ENCODE measurements at places on chromosomes 16 and 17. TPM values are rescaled to one million over a fixed set of nuclear protein-coding genes. Genes with fewer than 3 reads are reported as not detected.

GRCh38 chr16:2157480-2158261 is 2.1 kb downstream of the TRAF7 start:
- peak; percentile 59 for DNase-seq

CHST6 gene
- total RNA-seq = not detected

MT1E gene
- total RNA-seq = 704 TPM

- no peak for DNase-seq
These were observed 13.4 kb downstream of the ITGAL start for GRCh38 chr16:30485818-30486436.

DNA sequence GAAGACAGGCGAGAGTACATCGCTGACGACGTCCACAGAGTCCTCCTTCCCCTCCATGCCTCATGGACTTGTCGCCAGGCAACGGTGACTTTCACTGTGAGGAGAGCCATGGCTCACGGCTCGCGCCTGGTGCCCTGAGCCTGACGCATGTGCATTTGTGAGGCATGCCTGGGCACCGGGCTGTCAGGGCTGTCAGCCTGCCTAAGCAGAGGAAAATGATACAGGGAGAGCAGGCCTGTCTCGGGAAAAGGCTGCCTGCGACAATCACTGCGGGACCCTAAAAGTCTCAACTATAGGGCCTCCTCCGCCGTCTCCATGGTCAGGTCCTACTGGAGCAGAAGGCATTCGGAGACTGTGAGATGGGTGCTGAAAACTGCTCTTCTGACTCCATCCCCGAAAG is 135.5 kb upstream of the WSB1 start:
- no peak for DNase-seq

SLC35B1 gene
- total RNA-seq = 48.1 TPM

COG4 gene
- total RNA-seq = 29.4 TPM

TMEM238L gene
- total RNA-seq = 72.4 TPM

- DNase-seq = no peak
These were observed 16.6 kb downstream of the NUDT7 start for GRCh38 chr16:77738706-77739558.

DNA sequence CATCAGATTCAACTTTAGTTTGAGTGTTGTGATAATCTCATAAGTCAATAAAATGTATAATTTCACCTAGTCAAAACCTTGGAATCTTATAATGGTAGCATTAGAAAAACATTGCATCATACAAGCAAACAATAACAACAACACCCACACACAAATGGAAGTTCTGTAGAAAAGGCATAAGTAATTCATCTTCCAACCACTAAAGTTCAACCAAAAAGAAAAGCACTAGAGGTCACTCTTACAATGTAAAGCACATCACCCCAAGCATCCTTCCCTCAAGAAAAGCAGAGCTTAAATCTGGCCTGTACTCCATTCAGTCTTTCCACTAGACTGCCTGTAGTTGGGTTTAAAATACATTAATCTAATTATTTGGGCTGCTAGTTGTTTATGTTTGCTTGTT is 1.8 kb downstream of the CNTNAP4 start:
- peak; percentile 54 for DNase-seq

NOS2 gene
- not detected for total RNA-seq

DNA sequence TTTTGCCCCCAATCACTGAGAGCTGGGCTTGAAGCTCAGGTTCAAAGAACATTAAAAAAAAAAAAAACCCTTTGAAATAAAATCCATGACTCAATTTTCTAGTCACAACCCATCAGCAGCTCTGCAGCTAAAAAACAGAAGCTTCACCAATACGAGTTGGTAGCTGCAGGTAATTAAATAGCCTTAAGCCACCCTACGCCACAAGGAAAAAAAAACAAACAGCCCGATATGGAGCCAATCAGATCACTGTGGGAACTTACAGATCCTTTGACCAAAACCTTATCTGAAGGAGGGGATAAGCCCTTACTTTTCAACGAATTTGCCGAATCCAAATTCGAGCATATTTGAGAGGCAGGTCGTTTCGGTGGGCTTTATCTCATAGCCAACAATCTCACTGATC is 69.3 kb downstream of the DNAH3 start:
- DNase-seq = no peak

HOXB4 gene
- total RNA-seq = 5.1 TPM

GRCh38 chr16:30112197-30113030 is 923 bp downstream of the GDPD3 start:
- peak; percentile 66 for DNase-seq

DNA sequence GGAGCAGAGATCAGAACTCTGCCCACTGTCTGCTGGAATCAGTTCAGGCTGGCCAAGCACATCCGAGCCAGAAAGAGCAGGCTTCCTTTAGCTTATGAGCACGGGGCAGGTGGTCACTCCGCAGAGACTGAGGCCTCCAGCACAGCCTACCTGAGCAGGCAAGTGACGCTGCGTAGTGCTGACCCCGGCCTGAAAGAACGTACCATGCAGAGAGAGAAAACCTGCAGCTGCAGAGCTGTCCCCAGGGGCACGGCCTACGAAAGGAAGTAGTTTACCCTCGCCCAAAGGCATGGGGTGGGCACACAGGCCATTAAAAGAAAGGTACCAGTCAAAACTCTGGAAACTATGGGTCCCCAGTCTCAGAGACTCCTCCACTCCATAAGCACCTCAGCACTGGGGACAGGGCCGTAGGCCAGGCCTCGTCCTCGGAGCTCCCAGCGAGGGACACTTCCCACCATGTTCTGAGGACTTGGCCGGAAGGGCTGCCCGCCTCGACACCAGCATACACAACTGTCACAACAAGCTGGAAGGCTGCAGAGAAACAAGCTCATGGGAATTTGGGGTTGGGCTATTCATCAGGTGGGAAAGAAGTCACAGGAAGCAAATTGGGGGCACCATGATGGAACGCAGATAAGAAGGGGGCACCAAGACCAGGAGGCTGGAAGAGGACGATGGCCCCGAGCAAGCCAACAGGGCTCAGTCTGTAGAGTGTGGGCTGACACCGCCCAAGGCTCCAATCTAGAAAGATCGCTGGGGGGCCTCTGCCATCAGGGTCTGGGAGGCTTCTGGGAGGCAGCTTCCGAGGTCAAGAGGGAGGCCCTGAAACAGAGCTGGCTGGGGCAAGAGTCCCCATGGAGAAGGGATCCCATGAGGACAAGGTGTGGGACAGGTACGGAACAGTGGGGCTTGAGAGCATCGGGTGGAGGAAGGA is 21.2 kb downstream of the MEAK7 start:
- no peak for DNase-seq

AP1G1 gene
- total RNA-seq = 174 TPM

GRCh38 chr16:81489547-81490267 is 45.1 kb downstream of the CMIP start:
- no peak for DNase-seq

ZNF207 gene
- 132 TPM for total RNA-seq

DNA sequence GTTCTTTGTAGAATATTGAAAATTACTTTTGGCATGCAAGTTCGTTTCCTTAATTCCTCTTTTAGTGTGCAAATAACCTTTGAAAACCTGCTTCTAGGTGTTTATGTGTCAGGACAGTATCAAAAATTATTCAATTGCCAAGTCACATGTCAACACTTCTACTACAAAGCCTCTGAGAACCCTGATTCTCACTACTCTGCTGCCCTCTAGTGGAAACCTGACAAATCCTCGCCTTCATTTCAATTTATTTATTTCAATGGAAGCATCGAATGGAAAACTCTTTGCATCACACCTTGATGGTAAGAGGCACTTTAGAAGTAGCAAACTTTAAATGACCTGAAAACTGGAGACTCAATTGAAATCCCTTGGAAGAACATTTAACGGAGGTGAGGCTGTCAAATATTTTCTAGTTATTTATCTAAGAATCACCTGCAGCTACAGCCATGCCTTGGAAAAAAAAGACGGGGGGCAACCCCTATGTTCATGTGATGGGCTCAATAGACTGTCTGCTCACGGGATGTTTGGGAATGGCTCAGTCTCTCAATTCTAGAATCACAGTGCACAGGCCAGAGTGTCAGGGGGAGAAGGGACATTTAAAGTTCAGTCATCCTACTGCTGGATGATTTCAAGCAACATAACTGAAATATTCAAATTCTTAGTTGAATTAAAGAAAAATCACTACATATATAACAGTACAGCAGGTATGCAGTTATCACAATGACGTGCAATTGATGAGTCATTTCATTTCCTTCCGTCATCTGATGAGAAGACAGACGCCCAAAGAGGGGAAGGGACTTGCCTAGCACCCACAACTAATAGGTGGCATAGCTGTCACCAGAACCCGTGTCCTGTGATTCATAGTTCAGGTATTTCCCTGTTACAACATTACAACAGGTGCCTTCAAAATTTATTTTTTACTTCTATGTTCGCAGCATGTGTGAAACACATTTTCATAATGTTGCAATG is 563.9 kb downstream of the TOX3 start:
- DNase-seq = peak; percentile 52

DNA sequence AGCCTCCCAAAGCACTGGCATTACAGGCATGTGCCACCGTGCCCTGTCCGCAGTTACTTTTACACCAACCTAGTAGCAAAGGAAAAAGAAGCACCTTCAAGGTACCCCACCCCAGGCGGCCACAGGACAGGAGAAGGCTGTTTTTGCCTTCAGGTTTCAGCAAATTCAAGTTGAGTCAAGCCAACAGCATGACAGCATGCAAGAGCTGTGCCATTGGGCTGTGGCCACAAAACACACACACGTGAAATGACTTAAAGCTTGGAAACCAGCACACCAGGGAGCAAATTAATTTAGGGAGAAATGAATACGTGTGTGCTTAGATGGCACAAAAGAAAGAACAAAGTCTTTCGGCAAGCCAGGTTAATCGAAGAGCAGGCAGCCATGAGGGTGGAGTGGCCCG is 39.7 kb downstream of the ERCC4 start:
- DNase-seq = no peak

DNAJA2 gene
- 80.6 TPM for total RNA-seq

COPZ2 gene
- total RNA-seq = 6.8 TPM

- no peak for DNase-seq
These were observed 4.8 kb downstream of the TNP2 start for GRCh38 chr16:11264155-11264832.

DNA sequence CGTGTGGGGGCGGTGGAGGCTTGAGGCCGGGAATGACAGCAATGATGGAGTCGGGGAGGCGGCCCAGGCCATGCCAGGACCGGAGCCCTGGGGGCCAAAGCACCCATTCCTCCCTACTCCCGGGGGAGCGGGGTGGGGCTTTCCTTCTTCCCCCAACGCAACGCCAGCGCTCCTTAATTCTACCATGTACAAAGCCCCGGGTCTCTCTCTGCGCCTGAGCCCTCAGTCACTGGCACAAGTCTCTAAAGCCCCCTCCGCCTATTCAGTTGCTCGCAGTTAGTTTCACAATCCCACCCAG is 245 bp upstream of the RNF227 start:
- no peak for DNase-seq

- DNase-seq = peak; percentile 28
These were observed 67.4 kb downstream of the MYO18A start for GRCh38 chr17:29112771-29113295.

DNA sequence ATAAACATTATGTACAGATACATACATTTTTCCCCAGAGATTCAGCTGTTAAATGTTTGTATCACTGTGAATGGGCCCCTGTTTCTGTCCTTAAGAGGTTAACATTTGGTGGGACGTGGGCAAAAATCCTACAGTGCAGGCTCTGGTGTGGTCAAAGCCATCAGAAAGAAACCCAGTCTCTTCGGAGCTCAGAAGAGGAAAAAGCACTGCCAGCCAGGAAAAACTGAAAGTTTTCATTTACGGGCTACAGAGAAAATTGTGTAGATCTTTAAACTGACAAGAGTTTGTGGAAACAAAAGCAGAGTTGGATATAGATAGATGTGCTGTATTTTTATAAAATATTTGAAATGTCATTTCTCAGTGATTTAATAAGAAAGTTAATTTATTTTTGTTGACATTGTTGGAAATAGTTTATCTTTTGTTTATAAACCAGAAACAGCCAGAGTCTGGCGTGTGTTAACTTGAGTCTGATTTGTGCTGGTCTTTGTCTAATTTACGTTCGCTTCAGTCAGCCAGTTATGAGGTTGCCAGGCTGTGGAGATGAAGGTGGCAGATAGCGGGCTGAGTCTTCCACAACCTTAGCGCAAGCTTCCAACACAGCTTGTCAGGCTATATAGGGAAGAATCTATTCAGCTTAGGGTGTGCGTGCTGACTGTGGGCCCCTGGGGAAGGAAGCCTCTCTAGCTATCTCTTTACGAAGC is 9.5 kb upstream of the TEKT3 start:
- DNase-seq = peak; percentile 66

GRCh38 chr16:50635505-50636392 is 45.4 kb downstream of the SNX20 start:
- no peak for DNase-seq

DNA sequence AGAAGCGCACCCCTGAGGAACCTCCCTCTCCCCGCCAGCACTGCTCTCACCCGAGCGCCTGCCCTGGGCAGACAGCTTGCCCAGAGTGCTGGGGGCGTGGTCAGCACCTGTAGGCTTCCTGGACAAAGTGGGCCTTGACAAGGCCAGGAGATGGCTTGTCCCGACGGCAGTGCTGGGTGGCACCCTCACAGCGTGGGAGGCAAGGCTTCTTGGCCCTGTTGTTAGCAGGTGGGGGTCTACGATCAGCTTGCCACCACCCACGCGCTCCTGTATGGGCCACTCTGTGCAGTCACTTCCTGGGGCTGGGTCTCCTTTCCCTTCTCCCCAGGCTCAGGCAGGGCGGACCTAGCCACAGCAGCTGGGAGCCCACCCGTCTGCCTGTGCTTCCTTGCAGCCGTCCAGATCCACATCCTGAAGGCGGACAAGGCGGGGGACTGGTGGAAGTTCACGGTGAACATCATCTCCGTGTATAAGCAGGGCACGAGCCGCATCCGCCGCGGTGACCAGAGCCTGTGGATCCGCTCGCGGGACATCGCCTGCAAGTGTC is 218.0 kb downstream of the NTN1 start:
- peak; percentile 65 for DNase-seq

ODAD4 gene
- not detected for total RNA-seq

DRC3 gene
- 1.1 TPM for total RNA-seq

DNA sequence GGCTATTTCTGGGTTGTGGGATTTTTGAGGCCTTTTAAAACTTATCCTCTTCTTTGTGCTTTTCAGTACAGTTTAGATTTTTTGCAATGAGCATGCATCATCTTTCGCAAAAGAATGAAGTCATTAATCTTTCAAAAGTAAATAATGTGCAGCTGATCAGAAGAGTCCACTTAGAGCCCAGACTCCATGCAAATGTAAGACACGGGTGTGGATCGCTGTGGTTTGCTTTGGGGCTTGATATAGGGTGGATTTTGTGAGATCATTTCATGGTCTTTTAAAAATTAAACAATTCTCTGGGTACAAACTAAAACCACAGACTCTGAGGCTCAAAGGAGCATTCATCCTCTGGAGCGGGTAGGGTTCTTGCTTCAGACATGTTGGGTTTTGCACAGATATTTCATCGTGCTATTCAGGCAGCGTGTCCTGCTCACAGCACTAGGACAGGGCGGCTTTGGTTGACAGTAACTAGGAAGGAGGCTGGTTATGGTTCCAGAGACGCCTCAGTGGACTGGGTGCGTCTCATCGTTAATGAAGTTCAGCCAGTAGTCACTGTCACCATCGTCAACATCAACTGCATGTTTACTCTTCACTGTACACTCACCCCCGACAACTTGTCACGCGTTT is 129.4 kb upstream of the PLCG2 start:
- DNase-seq = no peak

TEKT1 gene
- total RNA-seq = 0.55 TPM

Data from stomach (tissue), 19 donors.